ENCODE measurements at places on chromosomes 16 and 17.

- DNase-seq, result no peak
Measured at GRCh38 chr16:2044541-2044940, 3.1 kb downstream of the NTHL1 start.

- no peak for DNase-seq
Measured at GRCh38 chr17:17417718-17418181, 59.0 kb upstream of the MED9 start.

DNA sequence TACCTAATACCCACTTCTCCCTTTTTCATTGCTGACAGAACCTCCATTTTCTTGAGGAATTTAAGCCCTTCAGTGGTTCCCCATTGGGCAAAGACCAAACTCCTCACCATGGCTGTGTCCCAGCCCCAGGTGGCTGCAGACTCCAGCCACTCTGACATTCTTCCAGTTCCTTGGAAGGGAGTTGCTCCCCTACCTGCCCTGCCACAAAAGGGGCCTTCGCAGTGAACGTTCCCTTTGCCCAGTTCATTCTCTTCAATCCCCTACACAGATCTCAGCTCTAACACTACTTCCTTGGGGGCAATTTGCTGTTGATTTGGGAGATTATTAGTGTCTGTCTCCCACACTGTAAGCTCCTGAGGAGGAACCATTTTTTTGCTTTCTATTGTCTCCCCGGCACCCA is 3.2 kb upstream of the AKTIP start:
- DNase-seq, result no peak

- DNase-seq, result peak; percentile 63
Measured at GRCh38 chr16:67241008-67241900, 6.0 kb downstream of the FHOD1 start.

- DNase-seq, result no peak
Measured at GRCh38 chr17:15492186-15492585, 24.8 kb upstream of the CDRT4 start.

DNA sequence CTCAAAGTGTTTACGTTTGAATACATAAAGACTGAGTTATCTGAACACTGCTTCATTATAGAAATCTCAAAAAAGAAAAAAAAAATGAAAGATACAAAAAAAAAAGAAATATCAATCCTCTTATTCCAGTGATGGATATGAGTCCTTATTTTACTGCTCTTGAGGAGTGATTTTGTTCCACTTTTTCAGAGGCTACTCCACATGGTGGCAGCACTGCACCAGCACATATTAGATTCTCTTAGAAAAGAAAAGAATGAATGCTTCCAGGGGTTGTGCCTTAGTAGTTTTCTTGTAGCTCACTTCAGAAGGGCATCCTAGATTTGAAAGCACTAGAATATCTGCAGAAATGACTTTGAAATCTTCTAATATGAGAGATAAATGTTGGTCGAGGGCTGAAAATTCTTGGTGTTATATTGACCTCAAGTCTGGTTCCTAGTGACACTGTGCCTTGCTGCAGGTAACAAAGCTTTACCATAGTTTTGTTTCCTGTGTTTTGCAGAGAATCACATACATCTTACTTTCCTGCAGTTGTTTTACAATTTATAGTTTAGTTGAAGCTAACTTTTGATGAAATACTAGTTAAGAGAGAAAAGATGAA is 25.9 kb downstream of the AP2B1 start:
- no peak for DNase-seq

GRCh38 chr17:29069526-29070041 is 26.6 kb downstream of the PIPOX start:
- no peak for DNase-seq

DNA sequence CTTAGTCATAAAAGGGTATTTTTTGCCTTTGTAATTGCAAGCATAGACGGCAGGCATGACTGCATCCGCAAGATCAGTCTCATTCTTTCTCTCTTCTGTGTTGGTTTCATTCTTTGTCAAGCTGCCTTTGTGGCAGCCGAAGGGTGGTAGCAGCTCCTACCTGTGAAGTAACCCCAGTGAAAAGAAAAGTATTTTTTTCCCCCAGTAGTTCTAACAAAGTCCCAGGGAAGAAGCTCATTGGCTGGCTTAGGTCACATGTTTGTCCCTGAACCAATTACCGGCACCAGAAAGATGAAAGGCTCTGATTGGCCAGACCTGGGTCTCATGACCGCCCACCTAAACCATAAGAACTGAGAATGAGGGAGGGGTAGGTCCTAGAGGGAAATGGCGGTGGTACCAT is 110.7 kb downstream of the RAP1GAP2 start:
- DNase-seq, result no peak

DNA sequence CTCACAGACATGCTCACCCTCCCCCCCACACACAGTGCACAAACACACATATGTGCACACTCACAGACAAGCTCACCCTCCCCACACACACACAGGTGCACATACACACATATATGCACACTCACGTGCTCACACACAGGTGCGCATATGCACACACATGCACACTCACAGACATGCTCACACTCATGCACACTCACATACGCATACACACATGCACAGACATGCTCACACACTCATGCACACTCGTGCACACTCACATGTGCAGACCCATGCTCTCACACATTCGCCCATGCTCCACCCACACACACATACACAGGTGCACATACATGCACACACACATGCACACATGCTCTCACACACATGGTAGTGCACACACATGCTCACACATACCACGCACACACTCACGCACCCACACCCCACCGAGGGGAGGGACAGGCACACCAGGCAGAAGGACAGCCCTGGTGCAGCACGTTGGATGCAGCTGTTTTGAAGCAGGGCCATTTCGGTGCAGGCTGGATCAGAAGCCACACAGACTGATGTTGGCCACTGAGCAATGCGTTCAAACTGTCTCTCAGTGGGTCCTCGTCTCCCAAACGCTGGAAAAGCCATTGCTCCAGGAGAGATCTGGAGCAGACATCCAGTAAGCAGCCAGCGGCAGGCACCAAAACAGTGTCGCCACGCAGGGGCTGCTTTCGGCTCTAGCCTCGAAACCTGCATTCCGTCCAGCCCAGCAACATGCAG is 86.2 kb upstream of the ZNF469 start:
- no peak for DNase-seq

DNA sequence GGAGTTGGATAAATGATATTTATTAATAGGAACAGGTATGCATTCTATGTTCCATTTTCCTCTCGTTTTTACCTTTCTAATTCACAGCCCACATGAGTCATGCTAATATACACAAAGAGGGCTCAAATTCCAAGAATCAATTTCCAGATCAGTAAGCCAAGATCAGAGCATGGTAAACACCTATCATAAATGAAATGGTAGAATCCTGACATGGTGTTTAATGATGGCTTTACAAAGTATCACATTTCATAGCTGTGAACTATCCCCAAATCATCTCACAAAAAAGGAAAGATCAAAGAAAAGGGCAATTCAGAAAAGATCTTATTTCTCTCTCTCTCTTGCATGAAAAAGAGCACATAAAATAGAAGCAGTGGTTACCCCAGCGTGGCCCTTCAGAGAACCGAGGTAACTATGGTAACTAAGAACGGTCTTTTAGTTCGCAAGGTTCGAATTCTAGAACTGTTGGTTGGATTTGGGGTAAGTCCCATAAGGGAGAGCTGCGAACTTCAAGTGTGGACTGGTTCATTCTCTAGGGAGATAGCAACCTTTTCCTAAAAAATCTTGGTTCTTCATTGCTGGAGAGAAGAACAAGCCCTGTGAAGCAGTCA is 73.0 kb downstream of the MARCHF10 start:
- no peak for DNase-seq
